ENCODE measurements at places on chromosomes 13 and 19.

DNA sequence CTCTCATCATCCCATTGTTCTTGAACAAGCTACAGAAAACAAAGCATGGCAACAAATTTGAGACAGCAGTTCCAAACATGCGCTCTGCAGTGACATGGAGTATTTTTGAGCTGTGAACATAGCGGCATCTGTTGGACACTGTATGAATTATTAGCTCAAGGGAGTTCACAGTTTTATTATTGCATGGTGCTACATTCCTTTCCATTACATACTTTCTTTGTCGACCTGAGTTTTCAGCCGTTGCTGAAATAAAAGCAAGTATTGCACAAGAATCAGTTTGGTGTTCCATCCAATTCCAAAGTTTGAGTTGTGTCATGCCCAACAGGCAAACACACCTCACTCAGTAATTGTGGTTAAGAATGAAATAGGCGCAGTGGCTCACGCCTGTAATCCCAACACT lies 30.1 kb upstream of the METTL21C start:
- peak; percentile 45 for DNase-seq

- DNase-seq = no peak
Observed at GRCh38 chr19:5193192-5193591, 147.4 kb downstream of the PTPRS start.

DNA sequence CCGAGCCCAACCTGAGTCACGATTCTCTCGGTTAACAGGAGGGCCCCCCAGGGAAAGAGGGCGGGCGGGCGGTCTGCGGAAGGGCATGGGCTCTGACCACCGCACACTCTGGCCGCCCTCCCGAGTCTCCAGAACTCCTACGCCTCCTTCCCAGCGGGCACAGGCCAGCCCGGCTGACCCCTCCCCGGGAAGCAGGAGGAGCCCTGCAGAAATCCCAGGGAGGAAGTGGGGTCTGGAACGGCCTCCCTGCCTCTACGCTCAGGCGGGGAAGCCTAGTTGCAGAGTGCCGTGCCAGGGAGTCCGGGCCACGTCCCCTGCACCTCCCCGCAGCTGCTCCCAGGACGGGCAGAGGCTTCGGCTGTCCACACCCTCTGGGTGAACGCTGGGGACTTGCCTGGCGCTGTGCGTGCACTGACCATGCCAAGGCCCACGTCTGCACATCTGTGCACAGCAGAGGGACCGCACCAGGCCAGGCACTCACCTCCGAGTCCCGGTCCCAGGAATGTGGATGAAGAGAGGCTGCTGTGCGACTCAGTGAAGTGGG lies 20.8 kb downstream of the TCF3 start:
- DNase-seq = no peak

DNA sequence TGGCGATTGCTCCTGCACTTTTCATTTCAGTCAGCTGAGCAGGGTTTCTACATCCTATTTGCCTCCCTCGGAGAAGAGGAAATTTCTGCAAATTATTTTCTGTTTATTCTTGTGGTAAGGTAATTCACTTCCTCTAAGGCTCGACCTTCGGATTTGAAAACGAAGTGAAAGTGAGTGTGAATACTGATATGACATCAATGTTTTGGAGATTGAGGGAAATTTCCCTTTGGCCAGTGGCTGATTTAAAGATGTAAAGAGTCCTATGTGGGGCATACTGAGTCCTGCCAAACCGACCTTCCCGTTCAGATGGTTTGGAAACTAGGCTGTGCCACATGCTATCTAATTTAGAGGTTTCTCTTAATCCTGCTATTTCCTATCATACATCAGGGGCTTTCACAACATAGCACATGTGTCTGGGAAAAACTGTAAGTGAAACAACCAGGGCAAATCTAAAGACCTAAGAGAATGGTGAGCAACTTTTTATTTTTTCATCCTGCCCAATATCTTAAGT lies 112.3 kb downstream of the POSTN start:
- no peak for DNase-seq

GRCh38 chr13:92265408-92265807 lies 867.0 kb downstream of the GPC5 start:
- DNase-seq = no peak

DNA sequence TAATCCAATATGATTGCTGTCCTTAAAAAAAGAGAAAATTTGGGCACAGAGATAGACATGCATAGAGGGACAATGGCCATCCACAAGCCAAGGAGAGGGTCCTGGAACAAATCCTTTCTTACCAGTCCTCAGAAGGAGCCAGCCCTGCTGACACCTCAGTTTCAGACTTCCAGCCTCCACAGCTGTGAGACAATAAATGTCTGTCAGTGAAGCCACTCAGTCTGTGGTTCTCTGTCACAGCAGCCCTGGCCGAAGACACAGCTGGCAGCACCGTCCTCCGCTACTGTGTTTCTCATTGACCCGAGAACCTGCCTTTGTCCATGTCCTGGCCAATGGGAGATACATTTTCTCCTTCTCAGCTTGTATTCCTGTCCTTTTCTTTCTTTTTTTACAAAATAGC lies 207.9 kb downstream of the TM9SF2 start:
- no peak for DNase-seq

- no peak for DNase-seq
Observed at GRCh38 chr19:39696387-39696786, 7.9 kb upstream of the LGALS14 start.

All from hematopoietic multipotent progenitor cell treated with erythropoietin and hydrocortisone succinate and interleukin-3 and kit ligand, for 8 days (in vitro differentiated cells).